NCI-H187 (cell line): ENCODE measurements at places on chromosomes 7 and 10.

- no peak for DNase-seq
These were observed 87.5 kb downstream of the ANKRD7 start for GRCh38 chr7:118312051-118312450.

GRCh38 chr7:132249256-132249971, 326.9 kb downstream of the PLXNA4 start:
- no peak for DNase-seq

DNA sequence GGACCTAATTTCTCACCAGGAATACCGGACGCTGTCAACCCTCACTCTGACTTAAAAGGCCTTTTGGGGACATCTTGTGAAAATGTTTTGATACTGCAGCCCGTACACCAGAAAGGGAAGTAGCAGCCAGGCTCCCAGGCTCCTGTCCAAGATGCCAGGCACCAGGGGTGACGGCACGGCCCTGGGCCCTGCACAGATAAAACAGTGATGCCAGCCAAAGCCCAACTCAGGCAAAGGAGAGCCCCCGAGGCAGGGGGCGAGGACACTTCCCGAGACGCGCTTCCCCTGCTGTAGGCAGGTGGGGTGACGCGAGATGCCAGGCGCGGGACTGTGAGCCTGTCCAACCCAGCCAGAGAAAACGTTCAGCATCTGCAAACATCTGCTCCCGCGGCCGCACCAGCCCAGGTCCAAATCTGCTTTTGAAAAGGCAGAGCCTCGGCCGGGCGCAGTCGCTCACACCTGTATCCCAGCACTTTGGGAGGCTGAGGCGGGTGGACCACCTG, 15.7 kb downstream of the ZFAND2A start:
- no peak for DNase-seq

DNA sequence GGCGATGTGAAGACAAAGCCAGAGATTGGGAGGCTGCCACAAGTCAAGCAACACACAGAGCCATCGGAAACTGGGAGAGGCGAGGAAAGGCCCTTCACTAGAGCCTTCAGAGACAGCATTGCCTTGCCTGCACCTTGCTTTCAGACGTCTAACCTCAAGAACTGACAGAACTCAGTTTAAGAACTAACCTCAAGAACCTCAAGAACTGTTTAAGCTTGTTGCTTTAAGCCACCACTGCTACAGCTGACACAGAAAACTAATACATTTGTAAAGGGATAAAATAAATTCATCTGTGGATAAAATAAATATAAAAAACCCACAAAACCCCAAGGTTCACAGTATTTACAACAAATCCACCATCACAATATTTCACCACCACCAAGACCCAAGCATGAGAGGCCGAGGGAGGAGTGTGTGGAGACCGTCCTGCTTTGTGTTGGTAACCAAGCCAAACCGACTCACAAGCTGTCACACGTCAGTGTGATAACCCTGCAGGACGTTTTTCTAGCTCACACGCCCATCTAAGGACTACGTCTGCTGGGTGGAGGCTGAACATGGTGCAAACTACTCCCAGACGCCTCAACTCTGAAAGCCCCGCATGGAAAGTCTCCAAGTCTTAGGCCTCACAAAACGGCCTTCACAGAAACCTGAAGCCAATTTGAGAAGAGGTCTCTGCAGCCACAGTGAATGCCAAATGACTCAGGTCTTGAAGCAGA, 116.8 kb downstream of the ABLIM1 start:
- DNase-seq: no peak

GRCh38 chr7:1794888-1795542, 124.9 kb downstream of the ELFN1 start:
- no peak for DNase-seq

GRCh38 chr10:95758351-95759025, 2.5 kb downstream of the ENTPD1 start:
- DNase-seq: no peak

DNA sequence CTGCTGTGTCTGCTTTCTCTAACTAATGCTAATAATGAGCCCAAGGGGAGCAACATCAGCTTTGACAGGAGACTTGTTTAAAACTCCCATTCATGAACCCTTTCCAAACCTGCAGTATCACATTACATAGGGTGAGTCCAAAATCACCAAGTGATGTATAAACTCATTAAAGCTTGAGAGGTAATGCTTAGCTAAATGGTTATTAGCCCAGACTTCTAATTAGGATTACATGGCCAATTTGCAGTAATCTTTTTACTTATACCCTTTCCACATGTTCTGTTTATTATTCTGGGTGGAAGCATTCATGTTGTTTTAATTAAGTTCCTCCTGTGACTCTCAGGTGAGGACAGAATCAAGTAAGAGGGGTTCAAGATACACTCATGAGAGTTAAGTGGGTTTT, 17.5 kb downstream of the ZNF138 start:
- no peak for DNase-seq

DNA sequence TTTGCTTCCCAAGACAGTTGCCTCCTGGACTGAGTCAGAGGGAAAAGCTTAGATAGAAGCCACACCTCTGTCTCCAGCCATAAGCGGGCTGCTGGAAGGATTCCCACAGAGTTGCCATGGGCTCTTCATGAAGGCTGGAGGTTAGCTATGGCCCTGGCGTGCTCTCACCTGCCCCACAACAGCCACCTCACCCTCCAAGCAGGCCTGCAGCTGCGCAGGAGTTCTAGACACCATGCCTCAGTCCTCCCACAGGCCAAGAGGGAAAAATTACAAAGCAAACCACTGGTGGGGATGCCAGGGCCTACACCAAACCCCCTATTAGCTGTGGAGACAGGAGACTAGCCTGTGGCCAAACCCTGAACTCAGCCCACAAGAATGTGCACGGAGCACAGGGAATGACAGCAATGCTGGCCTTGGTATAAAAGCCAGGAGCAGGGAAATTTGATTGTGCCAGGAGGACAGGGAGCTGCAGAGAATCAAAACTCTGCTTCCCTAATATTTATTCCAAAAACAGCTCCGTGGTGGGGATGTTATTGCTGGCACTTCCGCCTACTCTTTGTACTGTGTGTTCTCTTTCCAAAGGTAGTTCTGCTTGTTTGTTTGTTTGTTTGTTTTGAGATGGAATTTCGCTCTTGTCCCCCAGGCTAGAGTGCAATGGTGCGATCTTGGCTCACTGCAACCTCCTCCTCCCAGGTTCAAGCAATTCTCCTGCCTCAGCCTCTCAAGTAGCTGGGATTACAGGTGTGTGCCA, 60.3 kb upstream of the STK17A start:
- DNase-seq: no peak

GRCh38 chr7:44172803-44173424, 16.3 kb downstream of the GCK start:
- DNase-seq: peak; percentile 15

DNA sequence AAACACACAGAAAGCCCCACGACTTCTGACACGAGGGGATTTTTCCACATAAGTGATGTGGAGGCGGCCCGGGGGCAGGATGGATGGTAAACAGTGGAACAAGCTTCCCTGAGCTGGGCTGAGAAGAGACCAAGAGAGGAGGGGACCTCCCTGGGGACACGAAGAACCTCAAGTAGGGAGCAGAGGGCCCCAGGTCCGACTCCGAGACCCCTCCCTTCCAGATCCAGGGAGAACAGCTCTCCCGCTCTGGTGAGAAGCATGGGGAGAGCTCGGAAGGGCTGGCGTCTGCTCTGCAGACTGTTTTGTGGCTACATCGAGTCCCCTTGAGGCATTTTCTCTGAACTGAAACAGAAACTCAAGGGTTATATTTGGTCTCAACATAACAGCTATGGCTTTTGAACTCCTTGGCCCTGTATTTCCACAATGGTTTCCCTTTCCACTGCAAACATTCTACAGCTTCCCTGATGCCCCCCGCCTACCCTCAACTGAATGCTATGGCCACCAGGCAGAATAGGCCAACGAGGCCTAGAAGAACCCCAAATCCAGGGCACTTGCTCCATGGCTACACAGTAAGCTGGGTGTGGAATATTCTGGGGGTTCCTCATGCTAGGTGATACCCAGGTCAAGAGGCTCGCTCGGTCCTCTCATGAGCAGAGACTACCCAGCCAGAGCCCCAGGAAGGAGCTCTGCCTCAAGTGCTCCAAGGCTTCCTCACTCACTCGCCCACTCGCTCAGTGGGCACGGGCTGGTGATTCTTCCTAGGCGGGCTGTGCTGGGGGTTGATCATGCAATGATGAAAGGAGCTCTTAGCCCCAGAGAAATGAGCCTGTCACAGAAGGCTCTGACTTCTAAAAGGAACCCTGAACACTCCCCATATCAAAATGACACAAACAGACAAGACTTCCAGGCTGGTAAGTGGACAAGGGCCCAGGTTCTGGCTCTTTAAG, 47.5 kb downstream of the FAM53B start:
- DNase-seq: no peak

DNA sequence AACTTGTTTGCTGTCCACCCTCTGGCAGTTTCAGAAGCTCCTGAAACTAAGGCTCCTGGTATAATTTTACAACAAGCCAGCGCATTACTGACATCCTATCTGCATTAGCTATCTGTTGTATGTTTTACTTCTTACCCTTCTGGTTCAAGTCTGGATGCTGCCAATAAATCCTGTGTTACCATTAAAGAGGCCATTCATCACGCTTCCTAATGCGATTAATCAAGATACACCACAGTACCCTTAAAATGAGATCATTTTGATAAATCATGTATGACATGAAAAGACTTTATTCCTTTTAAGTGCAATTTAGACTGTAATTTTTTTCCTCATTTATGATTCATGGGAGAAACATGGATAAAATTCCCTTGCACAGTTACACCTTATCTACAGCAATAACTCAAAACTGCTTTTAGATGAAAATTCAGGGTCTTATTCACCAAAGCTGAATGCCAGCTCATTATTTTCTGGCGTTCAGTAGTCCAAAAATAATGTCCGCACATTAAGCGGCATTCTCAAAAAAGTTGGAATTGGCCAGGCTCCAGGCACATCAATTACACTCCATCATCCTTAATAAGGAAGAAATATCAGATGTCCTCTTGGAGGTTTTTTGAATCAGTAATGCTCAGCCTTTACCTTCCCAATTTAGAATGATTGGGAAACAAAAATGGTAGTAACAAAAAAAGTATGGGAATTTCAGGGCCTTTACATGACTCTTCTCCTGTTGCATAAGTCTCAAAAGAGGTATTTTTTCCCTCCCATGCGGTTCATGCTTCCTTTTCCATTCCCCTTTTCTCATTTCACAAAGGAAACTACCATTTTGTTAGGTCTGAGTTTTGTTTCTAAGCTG, 878.5 kb downstream of the LRMDA start:
- DNase-seq: no peak

- DNase-seq: no peak
These were observed 349.0 kb downstream of the SORCS1 start for GRCh38 chr10:106815427-106816043.

DNA sequence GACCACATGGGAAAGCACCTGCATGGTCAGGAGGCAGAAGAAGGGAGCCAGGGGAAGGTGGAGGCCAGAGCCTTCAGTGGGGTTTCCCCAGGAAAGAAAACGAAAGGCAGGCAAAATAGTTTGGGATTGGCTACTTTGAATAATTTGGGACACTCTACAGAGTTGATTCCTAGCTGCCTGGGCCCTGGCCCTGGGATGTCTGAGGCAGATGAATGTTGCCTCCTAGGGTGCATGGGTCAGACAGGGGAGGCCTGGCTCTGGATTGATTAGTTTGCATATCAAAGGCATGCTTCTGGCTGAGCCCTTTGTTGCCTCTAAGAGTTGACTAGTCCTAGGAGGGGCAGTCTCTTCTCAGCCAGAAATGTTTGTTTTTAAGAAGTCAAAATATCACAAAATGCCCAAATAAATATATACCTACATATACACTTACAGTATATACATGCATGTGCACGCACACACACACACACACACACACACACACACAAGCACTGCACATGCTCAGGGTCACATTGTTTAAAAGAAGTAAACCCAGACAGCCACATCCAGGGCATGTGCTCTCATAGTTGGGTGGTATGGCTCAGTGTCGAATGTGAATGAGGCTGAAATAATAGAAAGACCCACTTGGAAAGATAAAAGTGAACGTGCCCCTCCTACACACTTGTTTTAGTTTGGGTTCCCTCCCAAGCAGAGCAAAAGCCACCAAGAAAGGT, 184.2 kb downstream of the GPAM start:
- no peak for DNase-seq

DNA sequence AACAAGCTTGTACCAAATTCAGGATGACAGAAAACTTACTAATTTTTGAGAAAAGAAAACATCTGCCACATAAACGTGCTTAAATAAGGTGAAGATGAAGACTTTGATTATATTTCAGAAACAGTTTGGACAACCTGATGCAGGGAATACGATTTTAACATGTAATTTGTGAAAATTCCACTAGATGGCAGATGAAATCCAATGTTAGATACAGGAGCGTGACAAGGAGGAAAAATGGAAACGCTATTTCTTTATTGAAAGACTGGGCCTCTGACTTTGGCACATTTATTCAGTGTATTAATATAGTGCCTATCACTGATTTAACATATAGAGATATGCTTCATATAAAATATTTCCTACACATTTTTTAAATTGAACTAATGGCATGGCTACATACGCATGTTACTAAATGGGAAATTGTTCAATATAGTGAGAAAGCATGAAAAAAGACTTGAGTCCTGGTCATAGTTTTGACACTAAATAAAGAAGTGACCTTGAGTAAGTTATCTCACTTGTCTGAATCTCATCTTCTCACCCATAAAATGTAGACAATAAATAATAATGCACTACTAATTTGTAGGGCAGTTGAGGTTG, 60.7 kb downstream of the CD36 start:
- DNase-seq: peak; percentile 15

- no peak for DNase-seq
These were observed 53.0 kb upstream of the C1GALT1 start for GRCh38 chr7:7129381-7129780.

DNA sequence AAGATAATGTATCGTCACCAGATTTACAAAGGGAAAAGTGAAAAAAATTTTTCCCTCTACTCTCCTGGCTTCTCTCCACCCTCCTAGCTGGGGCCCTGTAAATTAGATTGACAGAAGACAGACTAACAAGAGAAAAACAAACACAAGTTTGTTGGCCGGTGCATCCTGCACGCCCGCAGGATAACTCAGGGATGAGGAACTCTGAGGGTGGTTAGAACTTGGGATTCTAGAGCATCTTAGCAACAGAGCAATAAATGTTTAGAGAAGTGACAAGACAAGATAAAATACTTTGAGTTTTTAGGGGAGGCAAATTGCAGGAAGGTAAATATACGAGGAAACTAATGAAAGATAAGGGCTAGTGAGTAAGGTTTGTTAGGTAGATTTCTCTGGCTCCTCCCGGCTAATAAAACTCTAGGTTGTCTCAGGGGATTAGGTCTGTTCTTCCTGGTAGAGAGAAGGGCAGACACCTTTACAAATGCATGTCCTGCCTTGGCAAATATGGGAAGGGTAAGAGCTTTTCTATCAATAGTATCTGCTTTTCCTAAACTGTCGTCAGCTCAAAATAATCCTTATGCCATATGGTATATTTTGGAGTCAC, 4.3 kb upstream of the UCN3 start:
- DNase-seq: no peak
